Putamen (tissue), 1 donor: ENCODE measurements at places on chromosomes 12 and 14.

GRCh38 chr12:70508178-70508577 lies 129.1 kb downstream of the PTPRB start:
- DNase-seq = no peak

DNA sequence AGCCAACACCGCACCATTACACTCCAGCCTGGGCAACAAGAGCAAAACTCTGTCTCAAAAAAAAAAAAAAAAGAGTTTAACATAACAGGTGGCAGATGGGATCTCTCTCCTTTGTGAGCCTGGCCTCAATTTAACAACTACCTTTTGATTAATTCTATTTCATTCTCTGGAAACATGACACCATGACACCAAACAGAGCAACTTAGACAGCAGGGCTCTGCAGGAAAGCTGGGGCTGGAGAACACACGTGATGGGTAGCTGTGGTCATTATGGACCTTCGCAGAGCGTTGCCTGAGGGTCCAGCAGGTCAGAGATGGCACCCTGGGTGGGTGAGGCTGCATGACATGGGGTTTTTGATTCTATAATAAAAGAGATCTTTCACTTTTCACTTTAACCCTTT lies 1.7 kb upstream of the DGLUCY start:
- no peak for DNase-seq

GRCh38 chr12:130013771-130014484 lies 110.1 kb upstream of the TMEM132D start:
- peak; percentile 87 for DNase-seq

- no peak for DNase-seq
Measured at GRCh38 chr14:46818147-46818546, 166.6 kb upstream of the RPL10L start.

DNA sequence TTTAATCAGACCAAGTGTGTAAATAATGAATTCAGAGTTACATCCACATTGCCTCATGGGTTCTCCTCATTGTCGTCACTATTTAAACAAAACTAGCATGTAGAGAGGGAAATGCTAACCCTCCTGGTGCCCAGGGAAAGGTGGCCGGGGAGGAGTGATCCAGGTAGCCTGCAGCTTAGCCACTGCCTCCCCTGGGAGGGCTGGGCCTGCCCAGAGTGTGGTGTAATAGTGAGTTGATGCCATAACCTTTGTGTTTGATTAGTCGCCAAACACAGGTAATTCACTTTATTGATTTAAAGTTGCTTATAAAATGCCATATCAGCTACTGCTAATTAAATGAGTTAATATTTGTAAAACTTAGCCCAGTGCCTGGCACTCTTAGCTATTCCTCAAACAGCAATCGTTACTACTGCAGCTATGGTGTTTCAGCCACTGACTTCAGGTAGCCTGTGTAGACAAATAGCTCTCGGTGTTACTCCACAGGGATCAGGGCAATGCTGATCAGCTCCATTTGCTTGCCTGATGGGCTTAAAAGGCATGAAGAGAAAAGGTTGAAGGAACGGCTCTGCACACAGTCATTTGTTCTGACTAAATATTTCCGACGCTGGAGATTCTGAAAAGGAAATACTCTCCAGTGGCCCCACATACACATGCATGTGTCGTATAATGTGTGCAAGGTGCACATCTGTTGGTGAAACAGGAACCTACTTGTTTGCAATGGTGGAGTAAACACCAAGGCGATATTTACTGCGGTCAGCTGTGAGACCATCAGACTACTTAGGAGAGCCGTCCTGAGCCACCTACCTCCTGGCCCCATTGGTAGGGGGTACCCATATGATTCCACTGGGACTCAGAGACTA lies 45.7 kb upstream of the PRMT8 start:
- no peak for DNase-seq

DNA sequence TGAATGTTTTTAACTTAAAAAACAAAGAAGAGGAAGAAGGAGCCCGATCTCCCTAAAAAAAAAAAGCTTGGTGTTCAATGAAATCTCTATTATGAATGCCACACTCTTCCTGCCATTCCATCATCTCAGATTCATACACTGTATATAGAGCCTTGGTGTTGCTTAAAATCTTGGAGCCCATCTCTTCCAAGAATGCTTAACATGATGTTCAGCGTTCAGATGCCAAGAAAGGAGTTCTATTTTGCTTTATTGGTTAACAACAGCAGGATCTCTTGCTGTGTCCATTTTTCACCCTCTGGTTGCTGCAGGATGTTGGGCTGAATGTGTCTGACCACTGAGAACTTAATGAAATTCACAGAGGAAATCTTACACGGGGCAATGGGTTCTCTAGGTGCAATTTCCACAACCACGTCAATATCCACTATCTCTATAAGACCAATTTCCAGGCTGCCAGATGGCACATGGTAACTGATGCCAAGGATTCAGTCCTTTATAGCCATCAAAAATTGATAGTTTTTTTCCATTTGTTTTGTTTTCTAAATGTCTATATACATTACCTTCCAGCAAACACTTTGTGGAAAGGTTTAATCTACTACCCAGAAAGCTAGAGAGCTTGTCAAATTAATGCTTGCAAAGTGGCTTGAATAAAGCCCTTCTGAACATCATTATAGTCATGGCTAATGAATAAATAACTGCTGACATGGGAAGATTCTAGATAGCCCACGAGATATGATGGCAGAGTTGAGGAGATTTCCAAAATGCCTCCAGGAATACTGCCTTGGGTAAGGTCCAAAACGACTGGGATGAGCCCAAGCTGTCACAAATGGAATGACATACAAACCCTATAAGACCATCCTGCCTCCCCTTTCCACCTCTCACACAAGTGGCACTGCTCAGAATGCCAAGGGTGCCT lies 26.5 kb downstream of the RERG start:
- no peak for DNase-seq

DNA sequence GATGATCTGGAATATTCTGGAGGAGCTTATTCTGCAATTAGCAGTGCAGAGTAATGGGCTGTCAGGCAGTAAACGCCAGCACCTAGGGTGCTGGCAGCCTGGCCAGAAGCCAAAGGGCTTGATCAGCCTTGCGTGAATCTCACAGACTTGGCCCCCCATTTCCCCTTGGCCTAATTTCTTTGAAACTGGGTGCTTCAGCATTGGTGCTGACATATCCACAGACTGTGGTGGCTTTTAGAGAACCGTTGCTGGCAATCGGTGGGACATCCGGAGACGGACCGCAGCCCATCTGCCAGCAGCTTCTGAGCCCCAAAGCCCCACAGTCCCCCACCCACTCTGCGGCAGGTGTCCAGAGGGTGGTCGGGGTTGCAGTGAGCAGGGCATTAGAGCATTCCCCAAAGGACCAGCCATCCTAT lies 157.1 kb downstream of the CALM1 start:
- DNase-seq = no peak

GRCh38 chr14:101707068-101707842 lies 54.3 kb upstream of the PPP2R5C start:
- DNase-seq = peak; percentile 65

DNA sequence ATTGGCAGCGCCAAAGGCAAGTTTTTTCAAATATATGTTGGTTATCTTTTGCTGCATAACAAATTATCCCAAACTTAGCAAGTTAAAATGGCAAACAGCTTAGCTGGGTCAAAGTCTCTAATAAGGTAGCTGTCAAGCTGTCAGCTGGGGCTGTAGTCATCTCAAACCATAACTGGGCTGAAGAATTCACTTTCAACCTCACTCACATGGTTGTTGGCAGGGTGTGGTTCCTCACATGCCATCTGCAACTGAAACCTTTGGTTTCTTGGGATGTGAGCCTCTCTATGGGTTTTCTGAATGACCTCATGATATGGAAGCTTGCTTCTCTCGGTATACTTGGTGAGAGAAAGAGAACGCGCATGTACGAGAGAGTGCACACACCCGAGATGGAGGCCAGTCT lies 125.4 kb downstream of the LRIG3 start:
- DNase-seq = no peak

- no peak for DNase-seq
Measured at GRCh38 chr14:67485501-67486095, 2.9 kb downstream of the TMEM229B start.

GRCh38 chr12:3700861-3701260 lies 52.0 kb downstream of the CRACR2A start:
- no peak for DNase-seq

DNA sequence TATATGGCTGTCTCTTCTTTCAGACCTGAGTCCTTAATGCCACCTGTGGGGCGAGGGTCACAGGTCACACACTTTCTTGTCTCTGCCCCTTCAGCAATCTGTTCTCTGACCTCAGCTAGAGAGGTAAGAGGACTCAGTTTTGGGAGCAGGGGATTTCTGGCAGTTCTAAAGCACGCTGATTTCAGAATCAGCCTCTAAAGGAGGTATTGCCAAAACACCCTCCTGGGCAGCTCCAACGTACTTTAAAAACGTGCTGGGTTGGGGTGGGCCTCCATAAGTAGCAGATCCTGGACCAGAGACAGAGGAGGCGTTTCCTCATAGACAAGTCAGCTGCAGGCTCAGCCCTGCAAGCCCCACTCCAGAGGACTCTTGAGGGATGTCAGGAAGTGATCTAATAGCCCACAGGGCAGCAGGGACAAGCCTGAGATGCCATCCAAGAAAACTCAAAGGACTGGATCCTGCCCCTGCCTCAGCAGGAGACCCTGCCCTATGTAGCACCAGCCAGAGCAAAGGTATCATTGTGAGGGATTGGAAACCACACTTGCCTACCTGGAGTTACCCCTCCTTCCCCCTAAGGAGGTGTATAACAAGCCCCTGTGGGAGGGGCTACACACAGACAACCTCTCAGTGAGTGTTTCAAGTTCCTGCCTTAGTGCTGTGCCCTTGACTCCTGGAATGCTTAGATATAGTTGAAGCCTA lies 8.5 kb downstream of the CTDSP2 start:
- no peak for DNase-seq

DNA sequence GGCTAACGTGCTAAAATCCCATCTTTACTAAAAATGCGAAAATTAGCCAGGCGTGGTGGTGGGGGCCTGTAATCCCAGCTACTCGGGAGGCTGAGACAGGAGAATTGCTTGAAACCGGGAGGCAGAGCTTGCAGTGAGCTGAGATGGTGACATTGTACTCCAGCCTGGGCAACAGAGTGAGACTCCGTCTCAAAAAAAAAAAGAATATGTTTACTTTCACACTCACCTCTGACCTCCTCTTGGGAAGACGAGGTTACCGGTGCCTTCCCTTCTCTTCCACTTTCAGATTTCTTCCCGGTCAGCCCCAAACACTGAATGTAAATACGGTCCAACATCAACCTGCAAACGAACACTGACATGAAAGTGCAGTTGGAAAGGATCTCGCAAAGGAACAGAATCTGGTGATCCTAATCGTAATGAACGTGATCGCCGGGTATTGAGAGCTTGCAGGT lies 31.8 kb upstream of the PPP1R13B start:
- no peak for DNase-seq

DNA sequence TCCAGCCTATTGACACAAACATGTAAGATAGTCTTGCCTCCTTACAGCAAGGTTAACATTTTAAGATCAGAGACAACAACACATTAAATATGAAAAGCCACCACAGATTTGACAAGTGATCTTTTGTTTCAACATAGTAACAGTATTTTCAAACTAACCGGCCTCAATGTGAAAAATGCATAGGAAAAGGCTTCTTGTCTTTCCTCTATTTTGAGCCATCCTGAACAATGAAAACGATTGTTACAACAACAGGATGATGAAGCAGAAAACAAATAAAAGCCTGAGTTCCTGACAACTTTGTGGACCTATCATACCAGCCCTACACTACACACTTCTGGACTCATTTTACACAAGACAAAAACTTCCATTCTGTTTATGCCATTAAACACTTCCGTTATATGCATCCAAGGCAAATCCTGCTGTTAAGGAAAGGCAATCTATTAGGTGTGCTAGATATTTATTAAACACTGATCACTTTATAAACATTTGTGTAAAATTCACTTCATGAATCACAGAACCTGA lies 37.3 kb downstream of the BAZ1A start:
- peak; percentile 15 for DNase-seq

- no peak for DNase-seq
Measured at GRCh38 chr12:15272376-15272775, 49.9 kb upstream of the PTPRO start.

- no peak for DNase-seq
Measured at GRCh38 chr12:110102255-110102654, 21.9 kb upstream of the IFT81 start.

DNA sequence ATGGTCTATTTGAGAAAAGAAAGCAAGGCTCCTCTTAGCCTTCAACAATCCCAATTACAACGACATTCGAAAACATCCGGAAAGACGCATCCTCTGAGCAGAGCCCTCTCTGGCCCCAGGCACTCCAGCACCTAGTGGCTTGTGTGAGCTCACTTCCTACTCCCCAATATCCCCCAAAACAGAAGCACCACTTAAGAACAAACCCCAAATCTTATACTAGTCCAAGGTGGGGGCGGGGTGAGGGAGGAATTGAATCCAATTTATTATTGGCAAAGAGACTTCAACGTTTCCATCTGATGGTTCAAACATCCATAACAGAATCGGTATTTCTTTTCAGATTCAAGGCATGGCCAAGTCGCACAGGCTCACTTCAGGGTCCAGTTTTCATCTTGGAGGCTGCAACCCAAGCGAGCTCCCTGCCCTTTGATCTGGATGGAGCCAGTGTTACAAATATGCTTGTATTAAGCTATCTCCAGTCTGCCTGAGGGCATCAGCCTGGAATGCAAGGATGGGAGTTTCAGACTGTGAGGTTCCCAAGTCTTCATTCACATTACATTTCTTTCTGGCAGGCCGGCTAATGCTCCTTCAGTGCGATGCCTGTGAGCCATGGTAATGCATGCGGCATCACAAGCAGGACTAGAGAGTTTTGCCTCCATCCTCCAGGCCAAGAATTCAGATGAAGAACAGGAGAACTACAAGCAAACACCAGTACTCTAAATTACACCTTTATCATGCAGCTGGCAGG lies 132.5 kb upstream of the FOXN3 start:
- no peak for DNase-seq

GRCh38 chr12:105235732-105236476 lies at the start of gene APPL2:
TSS of gene APPL2 (minus strand) at chr12:105236174. CDS start at chr12:105236012, 162 bp downstream.
- DNase-seq = peak; percentile 92

DNA sequence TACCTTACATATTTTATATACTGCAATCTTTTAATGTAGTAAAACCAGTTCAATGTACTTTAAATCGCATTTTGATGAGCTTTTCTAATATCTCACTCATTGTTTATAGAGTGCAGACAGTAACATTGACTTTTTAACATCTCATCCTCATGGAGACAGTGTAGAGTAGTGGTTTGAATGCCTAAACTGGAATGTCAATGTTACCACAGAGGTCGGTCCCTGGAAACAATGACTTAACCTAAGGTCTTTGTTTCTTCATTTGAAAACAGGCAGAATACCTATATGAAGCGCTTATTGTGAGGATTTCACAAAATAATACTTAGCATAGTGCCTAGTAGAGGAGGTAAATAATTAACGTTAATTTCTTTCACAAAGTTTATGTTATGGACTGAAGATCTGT lies 5.0 kb downstream of the CDK17 start:
- no peak for DNase-seq

DNA sequence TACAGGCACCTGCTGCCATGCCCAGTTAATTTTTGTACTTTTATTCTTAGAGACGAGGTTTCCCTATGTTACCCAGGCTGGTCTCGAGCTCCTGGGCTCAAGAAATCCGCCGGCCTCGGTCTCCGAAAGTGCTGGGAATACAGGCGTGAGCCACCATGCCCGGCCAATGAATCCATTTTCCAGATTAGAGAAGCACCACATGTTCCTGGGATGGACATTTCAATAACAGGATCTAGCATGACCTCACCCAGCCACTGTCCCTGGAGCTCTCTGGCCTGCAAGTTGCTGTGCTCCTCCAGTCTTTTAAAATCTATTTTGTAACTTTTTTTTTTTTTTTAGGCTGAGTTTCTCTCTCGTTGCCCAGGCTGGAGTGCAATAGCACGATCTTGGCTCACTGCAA lies 2.2 kb downstream of the GPR132 start:
- no peak for DNase-seq
